ENCODE measurements at places on chromosomes 4 and X.

DNA sequence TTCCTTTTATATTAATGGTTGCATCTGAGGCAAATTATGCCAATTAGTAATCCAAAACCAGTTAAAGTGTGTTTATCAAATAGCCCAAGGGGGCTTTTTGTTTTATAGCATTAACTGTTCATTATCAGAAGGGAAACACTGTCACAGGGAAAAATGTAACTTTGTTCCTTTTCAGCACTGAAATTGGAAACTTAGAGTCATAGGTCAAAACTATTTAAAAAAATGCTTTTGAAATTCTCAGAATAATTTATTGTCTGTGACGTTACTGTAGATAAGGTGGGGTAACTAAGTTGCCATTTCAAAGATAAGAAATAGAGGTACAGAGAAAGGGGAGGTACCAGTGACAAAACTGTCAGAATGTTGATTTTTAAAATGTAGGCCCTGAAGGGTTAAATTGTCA, 129.3 kb downstream of the AKAP4 start:
- DNase-seq = no peak

GRCh38 chr4:25050370-25051078, 19.8 kb upstream of the LGI2 start:
- DNase-seq = no peak

DNA sequence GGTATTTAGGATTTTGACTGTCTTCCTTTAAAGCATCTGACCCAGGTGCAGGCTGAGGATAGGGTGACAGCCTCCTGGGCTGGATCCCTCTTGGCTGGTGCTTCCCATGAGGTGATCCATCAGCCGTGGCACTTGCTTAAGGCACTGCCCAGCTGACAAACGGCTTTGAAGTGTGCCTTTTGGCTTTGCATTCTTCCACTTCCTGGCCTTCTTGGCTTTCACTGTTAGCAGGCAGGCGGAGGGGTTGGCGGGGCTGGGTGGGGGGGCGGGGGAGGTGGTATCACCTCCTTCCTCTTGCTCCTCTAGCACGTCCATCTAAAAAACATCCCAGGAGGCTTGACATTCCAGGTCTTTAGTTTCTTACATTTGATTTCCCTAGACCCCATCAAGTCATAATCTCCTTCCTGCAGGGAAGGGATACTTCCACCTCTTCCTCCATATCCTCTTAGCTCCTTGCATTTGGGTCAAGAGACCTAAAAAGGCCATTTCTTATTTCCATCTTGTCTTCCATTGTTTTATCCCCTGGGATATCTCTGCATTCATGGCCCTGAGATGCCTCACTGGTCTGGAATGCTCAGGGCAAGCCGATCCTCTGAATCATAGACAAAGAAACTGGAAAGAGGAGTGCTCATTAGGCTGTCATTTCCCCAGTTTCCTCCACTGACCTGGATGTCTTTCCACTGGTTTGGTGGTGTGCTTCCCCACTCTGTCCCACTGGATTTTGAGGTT, 11.3 kb upstream of the APLN start:
- DNase-seq = peak; percentile 78

DNA sequence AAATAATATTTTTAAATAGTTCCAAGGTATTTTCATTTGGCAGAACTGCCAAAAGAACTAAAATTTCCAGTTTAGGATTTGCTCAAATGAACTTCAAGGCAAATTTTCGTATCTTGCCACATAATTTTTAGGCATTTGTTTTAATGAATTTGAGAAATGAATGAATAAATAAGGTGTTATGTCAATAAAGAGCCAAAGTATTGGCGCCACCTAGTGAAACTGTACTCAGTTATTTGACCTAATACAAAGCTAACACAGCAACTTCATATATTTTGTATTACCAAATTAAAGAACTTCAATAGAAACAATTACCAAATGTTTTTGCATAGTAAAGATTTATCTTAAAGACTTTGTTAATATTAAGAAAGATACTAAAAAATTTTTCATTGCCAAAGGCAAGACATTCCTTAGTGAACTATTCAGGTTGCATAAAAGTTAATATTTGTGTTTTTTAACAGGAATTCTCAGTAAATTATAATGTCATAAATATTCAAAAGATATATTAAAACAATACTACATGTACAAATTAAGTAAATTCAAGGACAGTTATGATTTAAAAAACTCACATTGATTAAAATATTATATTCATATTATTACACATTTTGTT, 50.3 kb downstream of the STPG2 start:
- peak; percentile 6 for DNase-seq

GRCh38 chr4:59689149-59689548, 1511.0 kb upstream of the ADGRL3 start:
- DNase-seq = no peak

- no peak for DNase-seq
These were observed 40.6 kb upstream of the PRDX4 start for GRCh38 chrX:23626651-23627050.

- no peak for DNase-seq
These were observed 108.6 kb upstream of the CPEB2 start for GRCh38 chr4:14893713-14894112.
